ENCODE measurements at places on chromosomes 4 and X. TPM values are rescaled to one million over a fixed set of nuclear protein-coding genes. Genes with fewer than 3 reads are reported as not detected.

The PITX2 gene
- total RNA-seq = 0.77 TPM

The PLK4 gene
- 8.9 TPM for total RNA-seq

The NIPAL1 gene
- 6.8 TPM for total RNA-seq

The GAB1 gene
- total RNA-seq = 7.6 TPM

The ADGRL3 gene
- total RNA-seq = 3.6 TPM

The APEX2 gene
- 14.0 TPM for total RNA-seq

The MAGEC3 gene
- not detected for total RNA-seq

DNA sequence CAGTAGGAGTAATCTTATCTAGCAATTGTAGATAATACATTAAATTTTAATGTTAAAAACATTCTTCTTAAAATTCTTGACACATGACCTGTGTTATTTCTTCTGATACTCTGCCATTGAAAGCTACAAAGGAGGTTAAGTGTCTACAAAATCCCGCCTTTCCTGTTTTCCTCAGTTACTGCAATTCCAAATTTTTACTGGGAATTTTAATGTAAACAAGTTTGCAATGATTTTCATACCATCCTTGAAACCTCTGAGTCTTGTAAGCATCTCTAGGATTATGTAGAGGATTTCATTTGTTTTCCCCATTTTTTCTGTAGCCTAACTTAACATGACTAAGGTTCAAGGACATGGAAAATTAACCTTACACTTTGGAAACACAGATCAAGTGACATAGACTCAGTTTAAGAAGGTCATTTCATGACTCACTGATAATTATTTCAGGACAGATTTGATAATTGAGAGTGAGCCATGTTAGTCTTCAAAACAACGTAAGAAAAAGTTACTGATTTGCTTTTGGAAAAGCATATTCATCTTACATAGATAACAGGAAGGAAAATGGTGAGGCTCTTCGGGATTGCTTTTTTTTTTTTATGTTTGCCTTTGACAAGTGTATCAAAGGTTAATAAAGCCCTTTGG is 39.6 kb upstream of the PDLIM5 start:
- no peak for DNase-seq

DNA sequence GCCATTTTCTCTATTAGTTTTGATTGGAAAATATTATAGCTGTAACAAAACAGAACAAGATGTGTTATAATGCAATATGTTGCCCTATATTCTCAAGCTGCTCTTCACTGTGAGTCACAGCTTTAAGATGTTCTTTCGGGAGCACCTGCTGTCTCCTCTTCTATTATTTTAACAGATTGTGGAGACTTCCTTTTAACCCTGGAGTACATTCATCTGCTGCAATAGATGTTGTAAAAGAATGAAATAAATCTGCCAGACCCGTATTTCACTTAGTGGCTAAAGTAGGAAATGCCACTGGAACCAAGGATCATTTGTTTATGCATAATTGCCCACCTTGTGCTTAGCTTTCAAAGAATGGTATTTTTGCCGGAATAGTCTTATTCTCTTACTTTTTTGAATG is 11.1 kb downstream of the LSM6 start:
- no peak for DNase-seq

- DNase-seq = peak; percentile 51
These were observed 17.2 kb upstream of the RTL9 start for GRCh38 chrX:110341189-110342035.

DNA sequence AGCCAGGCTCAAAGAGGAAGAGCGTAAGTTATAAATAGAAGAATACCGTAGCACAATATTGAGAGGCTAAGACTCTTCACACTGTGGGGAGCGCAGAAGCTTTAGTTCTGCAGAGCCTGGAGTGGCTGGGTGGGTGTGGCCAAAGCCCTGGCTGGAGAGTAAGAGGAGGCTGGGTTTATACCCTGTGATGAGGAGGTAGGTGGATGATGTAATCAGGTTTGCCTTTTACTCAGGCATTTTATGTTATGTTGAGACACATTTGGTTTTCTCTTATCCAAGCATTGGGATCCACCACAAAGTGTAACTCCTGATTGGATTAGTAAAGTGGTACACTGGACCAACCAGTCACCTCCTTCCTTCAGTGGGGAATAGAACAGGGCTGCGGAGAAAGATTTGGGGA is 13.9 kb downstream of the CDS1 start:
- peak; percentile 84 for DNase-seq

- DNase-seq = no peak
These were observed 39.3 kb downstream of the CPE start for GRCh38 chr4:165418073-165418472.

DNA sequence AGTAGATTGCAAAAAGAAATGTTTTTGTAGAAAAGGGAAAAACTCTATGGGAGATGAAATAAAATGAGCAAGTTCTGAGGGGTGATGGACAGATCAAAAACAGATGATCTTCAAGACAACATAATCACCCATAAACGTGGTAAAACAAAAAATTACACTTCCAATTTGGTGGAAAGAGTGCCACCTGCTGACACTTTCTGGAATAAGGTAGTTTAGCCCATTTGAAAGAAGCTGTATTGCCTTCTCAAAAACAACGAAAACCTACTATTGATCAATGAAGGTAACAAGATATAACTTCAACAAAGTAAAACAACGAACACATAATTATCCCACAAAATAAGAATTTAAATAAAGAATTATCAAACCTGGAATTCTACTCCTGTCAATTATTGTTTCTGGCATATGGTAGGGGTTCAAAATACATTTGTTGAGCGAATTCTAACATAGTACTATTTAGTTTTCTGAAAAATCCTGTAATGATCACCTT is 2.5 kb downstream of the COQ2 start:
- peak; percentile 75 for DNase-seq

DNA sequence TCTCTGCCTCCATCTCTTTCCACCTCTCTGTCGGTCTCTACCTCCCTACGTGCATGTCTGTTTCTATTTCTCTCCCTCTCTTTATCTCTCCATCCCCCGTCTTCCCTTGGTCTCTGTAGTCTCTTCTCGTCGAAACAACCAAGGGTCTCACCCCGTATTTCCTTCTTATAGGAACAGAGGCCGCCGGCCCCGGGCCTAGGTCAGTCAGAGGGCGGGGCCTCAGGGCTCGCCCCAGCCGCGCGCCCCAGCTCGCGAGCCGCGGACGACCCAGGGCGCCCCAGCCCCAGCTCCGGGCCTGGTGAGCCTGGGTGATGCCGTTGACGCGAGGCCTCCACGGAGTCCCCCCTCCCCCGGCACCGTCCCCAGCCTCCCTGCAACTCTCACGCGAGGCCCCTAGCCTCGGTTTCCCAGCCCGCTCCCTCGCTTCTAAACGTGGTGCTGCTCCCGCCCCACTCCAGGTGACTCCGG is 6.6 kb downstream of the TIMM17B start:
- DNase-seq = no peak

DNA sequence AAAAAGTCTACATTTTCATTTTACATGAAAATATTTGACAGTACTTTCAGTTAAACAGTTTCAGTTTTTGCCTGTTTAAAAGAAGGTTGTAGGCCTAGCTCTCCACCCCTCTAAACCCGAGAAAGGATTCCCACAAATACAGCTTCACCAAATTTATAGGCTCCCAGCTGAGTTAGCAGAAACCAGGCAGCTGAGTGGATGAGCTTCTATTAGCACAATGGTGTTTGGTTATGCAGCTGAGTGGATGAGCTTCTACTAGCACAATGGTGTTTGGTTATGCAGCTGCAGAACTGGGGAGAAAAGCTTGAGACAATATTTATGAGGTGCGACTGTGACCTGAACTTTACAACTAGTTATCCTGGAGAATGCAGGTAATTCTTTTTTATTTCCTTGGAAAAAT is 36.6 kb upstream of the PAQR3 start:
- no peak for DNase-seq

GRCh38 chr4:147136310-147136709 is 190.6 kb upstream of the TTC29 start:
- peak; percentile 2 for DNase-seq

DNA sequence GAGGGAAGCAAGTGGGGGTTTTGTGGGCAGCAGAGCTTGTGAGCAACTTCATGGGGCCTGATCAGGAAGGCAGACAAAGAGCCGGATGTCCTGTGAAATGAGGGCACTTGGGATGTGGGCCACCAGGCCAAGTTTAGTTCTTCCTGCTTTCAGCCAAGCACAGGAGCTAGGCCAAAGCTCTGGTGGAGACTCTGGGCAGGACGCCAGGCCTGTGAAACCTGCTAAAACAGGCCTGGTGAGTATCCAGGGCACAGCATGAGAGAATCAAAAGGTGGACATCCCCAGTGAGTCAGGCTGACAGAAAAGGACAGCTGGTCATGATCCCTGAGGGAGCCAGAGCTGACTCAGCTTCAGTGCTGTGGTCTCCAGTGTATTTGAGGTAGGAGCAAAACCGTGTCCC is 95.7 kb downstream of the NPNT start:
- DNase-seq = peak; percentile 96

- DNase-seq = no peak
These were observed at the start of gene ITGB1BP2 for GRCh38 chrX:71301195-71301924. Gene ITGB1BP2 (plus strand): TSS chrX:71301750. CDS start chrX:71301807, 57 bp downstream.

DNA sequence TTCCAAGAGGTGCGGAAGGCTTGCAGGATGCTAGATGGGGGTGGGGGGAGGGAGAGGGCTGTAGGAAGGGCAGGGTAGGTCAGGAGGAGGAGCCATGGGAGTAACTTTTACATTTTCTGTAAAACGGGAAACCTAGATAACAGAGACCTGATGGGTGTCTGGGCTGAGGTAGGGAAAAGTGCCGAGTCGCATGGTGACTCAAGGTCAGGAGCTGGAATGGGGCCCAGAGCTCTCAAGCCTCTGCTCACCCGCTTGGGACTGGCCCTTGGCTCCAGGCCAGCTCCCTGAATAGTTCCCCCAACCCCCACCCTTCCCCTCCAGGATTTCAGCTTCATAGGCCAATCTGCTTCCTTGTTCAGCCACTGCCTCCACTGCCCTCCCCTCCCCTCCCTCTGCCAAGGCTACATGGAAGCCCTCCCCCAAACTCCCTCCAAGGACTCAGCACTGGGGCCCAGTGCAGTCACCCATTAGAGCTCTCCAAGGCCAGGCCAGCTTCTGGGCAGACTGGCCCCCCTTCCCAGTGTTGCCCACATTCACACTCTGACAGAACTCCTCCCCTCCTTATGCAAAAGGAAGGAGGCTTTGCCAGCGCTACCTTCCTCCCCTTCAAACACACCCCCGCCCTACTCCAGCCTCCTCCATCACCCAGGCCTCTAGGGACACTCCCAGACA is 43.6 kb downstream of the TSC22D3 start:
- peak; percentile 92 for DNase-seq

- peak; percentile 74 for DNase-seq
These were observed 30.0 kb upstream of the ANXA5 start for GRCh38 chr4:121726642-121727268.

DNA sequence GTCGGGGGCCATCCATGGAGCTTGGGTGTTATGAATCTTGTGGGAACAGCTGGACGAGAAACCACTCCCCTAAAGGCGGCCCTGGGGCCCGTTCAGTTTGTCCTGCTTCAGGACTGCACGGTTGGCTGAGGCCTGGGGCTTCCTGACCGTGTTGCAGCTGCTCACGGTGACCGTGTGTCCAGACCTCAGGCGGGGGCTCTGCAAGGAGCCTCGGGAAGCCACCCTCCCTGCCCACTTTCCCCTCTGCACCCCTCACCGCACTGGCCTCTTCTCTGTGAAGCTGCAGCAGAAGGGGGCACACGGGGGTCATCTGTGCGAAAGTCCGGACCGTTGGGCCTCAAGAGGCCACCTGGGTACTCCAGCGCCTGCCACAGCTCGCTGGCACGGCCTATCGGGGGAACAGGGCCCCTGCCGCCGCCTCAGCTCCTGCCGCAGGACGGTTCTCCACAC is 29.4 kb downstream of the UVSSA start:
- DNase-seq = no peak

DNA sequence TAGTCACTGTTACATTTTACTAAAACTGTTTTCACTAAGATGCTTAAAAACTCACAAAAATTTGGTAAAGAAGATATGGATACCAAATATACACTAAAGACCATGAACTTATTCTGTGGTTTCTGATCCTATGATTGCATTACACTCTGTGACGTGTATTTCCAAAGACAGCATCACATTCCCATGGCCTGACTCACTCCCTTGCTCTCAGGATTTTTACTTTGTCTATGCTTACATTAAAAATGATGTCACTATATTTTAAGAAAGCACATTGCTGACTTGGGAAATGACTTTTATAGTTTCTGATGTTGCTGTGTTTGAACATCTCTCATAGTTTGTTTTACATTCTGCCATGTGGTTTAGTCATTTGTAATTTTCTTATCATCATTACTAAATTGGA is 327.9 kb upstream of the MAGEB18 start:
- DNase-seq = peak; percentile 42
